NCI-H2227 treated with DMSO at 0.1 percent for 48 hours (cell line): ENCODE measurements at places on chromosomes 7 and 10.

GRCh38 chr7:3289996-3290395 lies 11.1 kb upstream of the SDK1 start:
- DNase-seq = no peak

DNA sequence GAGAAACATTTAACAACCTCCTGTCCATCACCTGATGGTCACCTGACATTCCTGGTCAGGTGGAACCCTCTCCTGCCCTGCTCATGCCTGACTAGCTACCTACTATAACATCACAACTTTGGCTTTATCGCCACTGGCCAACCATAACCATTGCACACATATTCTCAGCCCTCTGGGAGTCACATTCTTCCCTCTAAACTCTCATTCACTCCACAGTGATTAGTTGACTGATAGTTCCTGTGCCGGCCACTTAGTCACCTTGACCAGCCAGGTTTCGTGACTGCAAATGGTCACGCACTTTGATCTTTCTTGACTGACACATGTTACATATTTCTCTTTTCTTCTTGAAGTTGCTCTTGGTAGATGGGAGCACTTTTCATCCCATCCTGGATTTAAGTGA lies 50.1 kb downstream of the GNAI1 start:
- no peak for DNase-seq

DNA sequence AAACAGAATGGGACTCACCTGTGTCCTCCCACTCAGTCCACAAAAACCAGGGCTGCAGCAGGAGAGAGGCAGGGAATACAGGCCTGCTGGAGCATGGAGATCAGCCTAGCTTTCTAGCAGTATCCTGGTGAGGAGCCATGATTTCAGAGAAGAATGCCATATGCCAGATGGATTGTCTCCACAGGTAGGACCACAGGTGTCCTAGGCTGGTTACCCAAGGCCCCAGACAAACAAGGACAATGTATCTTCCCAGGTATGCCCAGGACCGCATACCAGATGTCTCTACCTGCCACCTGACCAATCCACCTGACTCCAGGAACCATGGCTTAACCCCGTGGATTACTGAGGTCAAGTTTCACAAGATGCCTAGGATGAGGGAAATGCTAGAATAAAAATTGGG lies 295.4 kb upstream of the NPSR1 start:
- no peak for DNase-seq

GRCh38 chr10:98242823-98243222 lies 25.2 kb downstream of the LOXL4 start:
- peak; percentile 20 for DNase-seq

GRCh38 chr7:98206451-98207330 lies 4.5 kb upstream of the BHLHA15 start:
- DNase-seq = no peak

GRCh38 chr10:53239873-53240272 lies 467.3 kb upstream of the MBL2 start:
- DNase-seq = peak; percentile 36

- no peak for DNase-seq
Observed at GRCh38 chr7:132300599-132301277, 275.5 kb downstream of the PLXNA4 start.

- no peak for DNase-seq
Observed at GRCh38 chr10:95245425-95246055, 45.3 kb downstream of the PDLIM1 start.

DNA sequence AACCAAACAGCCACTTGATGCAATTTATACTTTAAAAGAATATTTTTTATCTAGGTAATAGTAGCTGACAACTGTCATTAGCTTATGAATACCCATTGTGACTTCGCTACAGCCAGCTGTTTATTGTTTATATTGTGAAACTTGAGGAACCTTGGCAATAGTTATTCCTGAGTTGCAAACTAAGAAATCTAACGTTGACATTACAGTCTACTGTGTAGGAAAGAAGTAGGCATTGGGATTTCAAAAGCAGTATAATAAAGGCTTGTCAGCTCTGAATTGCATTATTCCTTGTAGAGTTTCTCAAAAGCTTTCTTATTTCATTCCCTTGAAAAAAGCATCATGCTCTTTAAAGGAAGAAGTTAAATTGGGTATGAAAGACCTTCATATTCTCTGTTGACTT lies 42.7 kb upstream of the OIT3 start:
- no peak for DNase-seq

GRCh38 chr7:107179326-107180164 lies 10.7 kb downstream of the HBP1 start:
- DNase-seq = no peak

DNA sequence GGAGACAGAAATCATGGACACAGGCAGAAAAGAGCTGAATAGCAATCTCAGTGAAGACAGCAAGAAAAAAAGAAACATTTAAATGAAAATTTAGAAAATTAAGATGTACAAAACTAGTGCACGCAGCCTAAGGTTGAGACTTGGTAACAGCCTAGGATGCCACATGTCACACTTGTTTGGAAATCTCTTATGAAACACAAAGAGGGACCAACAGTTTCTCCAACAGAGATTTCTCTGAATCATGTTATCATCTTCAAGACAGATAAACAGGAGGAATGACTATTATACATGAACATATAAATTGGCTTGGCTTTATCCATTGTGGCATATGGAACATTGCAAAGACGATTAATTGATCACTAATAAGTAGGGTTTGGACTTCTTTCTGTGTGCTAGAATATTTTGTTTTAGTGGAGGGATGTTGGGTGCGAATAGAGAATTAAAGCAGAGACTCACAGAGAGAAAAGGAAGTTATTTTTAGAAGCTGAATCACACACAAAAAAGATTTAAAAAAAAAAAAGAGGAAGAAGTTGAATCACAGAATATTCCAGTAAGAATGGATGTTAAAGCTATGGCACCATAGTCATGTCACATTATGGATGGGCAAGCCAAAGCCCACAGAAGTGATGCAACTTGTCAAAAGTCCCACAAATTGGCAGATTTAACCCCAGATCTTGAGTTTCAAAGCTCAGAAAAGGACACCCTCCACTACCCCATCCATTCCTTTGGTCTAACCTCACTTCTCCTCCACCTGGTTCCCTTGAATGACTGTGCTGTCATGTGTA lies 91.6 kb downstream of the MYOF start:
- no peak for DNase-seq

- no peak for DNase-seq
Observed at GRCh38 chr7:108805808-108806397, 236.2 kb downstream of the DNAJB9 start.

DNA sequence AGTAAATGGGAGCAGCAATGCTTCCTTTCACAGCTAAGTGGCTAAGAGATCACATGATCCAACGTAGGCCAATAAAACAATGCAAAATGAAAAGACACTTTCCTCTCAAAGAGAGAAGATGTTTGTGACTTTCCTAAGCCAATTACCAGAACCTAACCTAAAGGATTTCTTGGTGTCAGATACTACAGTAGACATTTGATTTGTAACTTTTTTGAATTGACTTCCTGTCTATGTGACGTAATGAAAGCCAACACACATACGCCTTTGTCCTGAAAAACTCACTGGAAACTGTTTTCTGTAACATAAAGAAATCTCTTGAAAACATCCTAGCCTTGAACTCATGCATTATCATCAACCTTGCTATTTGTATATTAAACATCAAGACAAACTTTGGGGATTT lies 417.1 kb downstream of the GPAM start:
- no peak for DNase-seq

DNA sequence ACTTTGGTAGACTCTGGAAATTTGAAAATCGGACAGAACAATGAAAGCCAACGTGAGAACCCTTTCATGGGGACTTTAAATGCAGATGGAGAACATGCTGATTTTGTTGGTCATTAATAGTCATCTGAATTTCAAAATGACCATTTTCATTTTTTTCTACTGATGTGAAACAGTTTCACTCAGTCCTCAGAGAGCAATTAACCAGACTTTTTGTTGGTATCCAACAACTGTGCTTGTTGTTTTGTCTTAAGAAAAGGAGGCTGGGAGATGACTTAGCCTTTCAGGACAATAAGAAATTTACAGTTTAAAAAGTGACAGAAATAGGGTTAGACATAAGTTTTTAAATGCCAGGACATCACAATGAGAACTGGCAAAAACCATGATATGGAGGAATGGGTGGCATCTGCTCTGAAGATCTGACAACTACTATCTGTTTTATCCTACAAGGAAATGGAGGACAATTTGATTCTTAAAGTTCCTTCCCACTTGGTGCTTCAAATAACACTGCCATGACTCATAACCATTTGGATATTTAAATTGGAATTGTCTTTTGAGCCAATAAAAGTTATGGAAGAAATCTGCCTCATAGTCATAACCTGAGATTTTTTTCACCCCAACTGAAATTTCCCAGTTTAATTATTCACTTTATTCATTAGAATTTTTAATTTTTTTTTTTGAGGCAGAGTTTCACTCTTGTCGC lies 87.2 kb upstream of the HPS1 start:
- DNase-seq = no peak

GRCh38 chr7:8390262-8390626 lies 43.2 kb upstream of the NXPH1 start:
- no peak for DNase-seq

DNA sequence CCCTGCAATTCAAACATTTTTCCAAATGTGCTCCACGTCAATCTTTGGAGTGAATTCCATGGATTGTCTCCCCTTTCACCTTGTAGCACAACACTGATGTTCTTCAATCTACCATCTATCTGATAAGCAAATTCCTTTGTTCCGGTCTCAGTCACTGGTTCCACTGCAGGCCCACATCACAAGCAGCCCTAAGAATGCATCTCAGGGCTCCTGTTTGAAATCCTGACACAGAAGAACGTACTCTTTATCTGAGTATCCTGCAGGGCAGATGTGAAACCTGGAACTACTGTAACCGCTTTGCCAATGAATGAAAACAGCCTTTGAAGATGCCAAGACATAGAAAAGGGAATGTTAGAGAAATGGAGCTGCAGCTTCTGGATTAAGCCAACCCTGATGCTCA lies 62.9 kb upstream of the FAM133B start:
- DNase-seq = no peak

GRCh38 chr10:4566011-4566410 lies 260.0 kb upstream of the AKR1E2 start:
- no peak for DNase-seq

GRCh38 chr10:92080244-92080643 lies 156.7 kb downstream of the BTAF1 start:
- DNase-seq = no peak

- no peak for DNase-seq
Observed at GRCh38 chr7:93751421-93751820, 139.1 kb downstream of the TFPI2 start.

GRCh38 chr10:124160943-124161582 lies 67.7 kb upstream of the CHST15 start:
- DNase-seq = no peak

- DNase-seq = no peak
Observed at GRCh38 chr10:12635127-12635541, 285.8 kb downstream of the CAMK1D start.

DNA sequence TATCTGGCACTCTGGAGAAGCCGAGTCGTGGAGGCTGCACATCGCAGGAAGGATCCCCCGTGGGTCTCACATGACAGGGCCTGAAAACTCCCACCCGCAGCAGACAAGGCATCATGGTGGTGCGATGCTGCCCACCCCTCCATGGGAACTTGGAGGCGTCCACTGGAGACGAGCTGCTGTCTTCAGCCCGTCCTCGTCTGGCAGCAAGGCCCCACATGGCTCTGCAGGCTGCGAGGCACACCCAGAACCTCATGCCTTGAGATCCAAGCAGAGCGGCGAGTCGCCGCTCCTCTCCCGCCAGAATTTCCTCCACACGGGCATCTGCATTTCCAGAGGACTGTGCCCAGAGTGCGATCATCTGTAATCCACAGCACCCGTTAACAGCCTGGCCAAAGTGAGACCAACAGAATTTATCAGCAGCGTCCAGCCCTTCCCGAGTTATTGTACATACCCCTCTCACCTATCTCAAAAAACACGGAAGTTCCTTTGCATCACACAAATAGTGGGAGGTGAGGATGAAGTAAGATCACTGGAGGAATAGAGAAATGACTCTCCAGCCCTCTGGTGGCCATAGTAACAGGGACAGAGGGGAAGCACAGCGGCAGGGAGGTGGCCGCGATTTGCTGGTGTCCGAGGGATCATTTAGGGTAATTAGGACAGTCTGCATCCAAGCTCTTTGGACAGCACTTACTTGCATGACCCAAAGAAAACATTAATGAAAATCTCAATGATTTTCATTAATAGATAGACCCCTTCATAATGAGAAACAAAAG lies 292.4 kb downstream of the USP6NL start:
- DNase-seq = no peak

- DNase-seq = no peak
Observed at GRCh38 chr10:63374991-63375390, 90.8 kb downstream of the JMJD1C start.

DNA sequence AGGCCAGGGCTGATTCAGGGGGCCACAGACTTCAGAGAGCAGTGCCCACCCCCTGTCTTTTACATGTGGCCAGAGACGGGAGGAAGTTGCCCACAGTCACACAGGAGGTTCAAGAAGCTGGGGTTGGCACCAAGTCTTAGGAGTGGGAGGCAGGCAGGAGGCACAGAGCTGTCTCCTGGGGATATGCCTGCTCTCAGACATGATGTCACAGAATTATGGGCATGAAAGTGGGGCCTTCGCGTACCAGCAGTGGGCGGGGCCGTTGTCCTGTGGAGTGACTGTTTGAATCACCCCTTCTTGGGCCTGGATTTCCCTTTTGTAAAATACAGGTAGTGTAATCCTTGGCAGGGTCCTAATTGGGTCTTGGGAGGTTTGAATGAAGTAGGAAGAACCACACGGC lies 81.2 kb upstream of the PPIF start:
- no peak for DNase-seq

DNA sequence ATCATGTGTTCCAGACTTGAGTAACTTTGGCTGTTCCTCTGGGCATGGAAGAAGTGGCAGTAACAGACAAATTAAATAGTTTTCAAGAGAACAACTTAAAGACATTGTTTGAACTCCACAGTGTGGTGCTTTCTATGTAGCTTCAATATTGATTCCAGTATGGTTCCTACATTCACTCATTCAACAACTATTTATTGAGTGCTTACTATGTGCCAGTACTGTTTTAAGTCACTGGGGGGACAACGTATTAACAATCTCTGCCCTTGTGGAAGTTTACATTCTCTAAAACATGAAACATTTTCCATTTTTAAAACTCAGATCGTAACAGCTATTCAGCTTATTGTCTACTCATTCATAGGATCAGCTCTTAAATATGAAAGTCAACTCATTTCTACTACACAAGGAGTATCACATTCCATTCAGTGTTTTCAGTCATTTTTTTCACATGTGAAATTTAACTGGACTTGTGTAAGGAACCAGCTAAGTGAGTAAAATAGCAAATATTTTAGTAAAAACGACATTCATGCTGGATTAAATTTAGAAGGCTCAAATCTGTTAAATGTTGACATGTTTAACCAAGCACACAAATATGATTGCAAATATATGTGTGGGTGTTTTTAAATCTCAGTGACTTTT lies 13.6 kb upstream of the CUBN start:
- DNase-seq = no peak

- DNase-seq = no peak
Observed at GRCh38 chr7:18125476-18125875, 97.8 kb upstream of the PRPS1L1 start.

GRCh38 chr7:132436121-132436520 lies 140.1 kb downstream of the PLXNA4 start:
- DNase-seq = peak; percentile 39

- no peak for DNase-seq
Observed at GRCh38 chr10:971613-972012, 16.6 kb upstream of the GTPBP4 start.
